ENCODE measurements at places on chromosomes 13 and 19.

DNA sequence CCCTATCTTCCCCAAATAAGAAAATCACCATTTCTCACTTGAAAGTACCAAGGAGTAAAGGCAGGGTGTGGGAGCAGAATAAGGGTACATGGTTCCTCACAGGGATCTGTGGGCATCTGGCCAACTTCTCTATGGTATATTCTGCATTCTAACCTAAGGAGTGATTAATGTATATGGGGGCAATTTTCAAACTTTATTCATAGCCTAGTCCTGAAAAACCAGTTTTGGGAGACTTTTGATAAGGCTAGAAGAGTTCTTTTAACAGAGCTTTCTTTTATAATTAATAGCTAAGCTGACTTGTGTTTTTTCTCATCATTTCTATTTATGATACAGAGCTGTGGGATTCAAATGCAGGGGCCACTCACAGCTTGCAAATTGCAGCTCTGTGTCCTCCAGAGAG is 852 bp downstream of the SCEL start:
- DNase-seq = no peak

- DNase-seq = peak; percentile 22
Measured at GRCh38 chr19:47210689-47211316, 20.2 kb downstream of the BBC3 start.

- no peak for DNase-seq
Measured at GRCh38 chr13:108742701-108743451, 113.5 kb downstream of the MYO16 start.

DNA sequence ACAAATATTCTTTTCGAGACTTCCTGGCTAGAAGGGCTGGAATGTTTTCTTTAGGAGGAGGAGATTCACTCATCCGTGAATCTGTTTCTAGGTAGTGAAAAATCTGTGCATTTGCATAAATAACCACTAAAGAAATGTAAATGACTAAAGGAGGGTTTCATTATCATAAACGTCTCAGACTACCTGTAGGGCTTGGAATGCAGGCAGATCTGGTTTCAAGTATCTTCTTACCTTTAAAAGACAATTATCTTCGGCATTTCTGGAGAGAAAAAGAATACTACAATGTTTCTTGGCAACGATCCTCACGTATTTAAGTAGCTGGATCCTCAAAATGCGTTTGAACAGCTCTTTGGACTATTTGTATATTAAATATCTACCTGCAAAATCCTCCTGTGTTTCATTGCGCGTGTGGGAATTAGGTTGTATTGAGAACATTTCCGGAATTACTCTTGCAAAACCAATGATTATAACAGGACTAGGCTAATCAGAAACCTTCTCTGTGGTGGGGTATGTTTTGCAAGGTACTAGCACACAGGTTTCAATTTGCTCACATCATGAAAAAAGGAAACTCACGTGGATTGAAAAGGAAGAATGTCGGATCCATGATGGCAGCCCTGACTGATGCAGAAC is 291.1 kb upstream of the ARGLU1 start:
- DNase-seq = no peak

DNA sequence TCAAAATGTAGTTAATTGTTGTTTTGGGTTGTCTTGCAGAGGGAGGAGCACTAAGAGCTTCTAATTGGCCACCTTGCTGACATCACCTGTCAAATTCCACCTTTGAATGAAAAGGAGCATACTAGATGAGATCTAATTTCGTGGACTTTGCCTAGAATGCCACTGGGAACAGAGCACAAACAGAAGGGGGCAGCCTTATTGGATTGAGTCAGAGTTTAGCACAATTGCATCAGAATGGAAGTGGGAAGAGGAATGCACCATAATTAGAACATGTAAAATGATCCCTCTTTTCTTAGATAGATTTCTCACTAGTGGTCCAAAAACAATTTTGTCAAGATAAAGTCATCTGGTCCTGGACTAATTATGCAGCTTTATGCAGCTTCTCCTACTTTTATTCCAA is 1552.2 kb downstream of the PCDH9 start:
- DNase-seq = no peak

- DNase-seq = no peak
Measured at GRCh38 chr19:53982611-53983010, 8.8 kb upstream of the CACNG6 start.

DNA sequence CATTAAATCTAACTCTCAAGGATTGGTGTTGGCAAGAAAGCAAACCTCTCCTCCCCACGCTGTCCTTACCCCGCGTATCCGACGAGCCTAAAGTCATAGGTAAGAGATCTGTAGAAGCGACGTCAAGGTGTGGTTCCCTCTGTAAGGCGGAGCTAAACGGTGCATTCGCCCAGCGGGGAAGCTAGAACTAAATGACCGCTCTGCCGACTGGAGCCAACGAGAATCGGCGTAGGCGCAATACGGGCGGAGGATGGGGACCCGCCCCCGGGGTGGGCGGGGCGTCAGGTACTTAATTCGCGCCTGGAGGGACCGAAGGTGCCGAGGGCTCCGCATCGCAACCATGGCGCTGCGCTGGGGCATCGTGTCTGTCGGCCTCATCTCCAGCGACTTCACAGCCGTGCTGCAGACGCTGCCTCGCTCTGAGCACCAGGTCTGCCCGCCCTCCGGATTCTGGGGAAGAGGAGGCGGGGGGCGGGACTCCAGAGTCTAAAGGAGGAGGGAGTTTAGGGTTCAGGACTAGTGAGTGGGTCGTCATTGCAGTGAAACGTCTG is at the start of gene DHDH:
Gene DHDH (plus strand): TSS at position 318 of the 551 bp plus-strand sequence. CDS start 23 bp downstream, at position 341.
- DNase-seq = peak; percentile 90

DNA sequence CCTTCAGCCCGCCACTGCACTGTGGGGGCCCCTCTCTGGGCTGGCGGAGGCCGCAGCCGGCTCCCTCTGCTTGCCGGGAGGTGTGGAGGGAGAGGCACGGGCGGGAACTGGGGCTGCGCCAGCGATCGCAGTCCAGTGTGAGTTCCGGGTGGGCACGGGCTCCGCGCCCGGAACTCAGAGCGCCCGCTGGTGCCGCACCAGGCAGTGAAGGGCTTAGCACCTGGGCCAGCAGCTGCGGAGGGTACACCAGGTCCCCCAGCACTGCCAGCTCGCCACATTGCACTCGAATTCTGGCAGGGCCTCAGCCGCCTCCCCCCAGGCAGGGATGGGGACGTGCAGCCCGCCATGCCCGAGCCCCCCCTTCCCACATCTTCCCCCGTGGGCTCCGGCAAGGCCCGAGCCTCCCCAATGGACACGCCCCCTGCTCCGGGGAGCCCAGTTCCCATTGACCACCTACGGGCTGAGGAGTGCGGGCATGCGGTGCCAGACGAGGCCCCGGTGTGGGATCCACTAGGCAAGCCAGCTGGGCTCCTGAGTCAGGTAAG is 135.9 kb upstream of the RFC3 start:
- no peak for DNase-seq

- DNase-seq = no peak
Measured at GRCh38 chr13:91245288-91245687, 102.2 kb upstream of the MIR17HG start.

DNA sequence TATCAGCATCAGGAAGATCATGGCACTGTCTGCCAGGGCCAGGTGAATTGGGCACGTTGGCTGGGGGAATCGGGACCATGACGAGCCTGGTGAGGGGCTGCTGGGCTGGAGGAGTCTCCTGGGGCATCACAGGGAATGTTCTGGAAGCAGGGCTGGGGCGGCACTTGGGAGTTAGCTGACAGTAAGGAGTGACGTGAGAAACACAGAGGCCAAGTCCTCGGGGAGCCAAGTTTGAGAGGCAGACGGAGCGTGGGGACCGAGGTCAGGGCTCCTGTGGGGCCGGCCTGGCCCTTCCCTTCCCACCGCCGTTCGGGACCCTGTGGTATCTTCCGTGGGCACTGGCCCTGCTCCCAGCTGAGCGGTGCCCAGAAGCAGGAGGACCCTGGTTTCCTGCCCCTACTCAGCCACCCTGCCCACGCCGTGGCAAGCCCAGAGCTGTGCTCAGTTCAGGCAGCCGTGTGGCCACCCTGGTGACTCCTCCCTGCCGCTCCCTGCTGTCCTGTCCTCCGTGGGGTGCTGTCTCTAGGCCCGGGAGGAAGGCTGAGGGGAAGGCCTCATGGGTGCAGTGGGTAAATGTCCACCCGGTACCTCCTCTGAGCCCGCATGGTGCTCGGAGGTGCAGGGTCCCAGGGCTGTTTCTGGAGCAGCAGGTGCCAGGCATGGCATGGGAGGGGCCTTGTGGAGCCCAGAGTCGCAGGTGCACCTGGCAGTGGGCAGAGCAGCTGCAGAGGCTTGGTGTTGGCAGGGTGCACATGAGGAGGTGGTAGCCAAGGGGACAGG is 25.2 kb downstream of the CRTC1 start:
- peak; percentile 71 for DNase-seq

GRCh38 chr19:35519291-35519690 is 5.8 kb upstream of the DMKN start:
- no peak for DNase-seq

GRCh38 chr13:81207231-81207630 is 866.3 kb upstream of the SPRY2 start:
- DNase-seq = no peak

- DNase-seq = no peak
Measured at GRCh38 chr13:28584873-28585381, 74.0 kb upstream of the POMP start.

DNA sequence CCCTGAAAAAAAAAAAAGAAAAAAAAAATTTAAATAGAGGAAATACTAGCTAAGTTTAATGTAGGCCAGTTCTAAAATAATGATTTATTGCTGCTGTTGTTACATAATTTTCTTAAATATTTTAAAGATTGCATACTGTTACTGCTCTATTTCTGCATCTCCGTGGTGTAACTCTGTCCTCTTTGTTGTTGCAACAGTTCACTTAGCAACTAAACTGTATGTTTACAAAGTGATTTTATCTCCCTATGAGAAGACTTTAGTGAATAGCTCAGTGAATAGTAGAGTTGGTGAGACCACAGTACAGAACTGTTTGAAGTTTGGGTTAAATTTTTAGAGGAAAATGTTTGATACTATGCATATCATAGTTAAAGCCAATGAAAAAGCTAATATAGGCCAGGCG is 19.4 kb downstream of the BRCA2 start:
- DNase-seq = no peak

GRCh38 chr19:46356149-46357055 is 9.5 kb downstream of the PPP5C start:
- DNase-seq = no peak

DNA sequence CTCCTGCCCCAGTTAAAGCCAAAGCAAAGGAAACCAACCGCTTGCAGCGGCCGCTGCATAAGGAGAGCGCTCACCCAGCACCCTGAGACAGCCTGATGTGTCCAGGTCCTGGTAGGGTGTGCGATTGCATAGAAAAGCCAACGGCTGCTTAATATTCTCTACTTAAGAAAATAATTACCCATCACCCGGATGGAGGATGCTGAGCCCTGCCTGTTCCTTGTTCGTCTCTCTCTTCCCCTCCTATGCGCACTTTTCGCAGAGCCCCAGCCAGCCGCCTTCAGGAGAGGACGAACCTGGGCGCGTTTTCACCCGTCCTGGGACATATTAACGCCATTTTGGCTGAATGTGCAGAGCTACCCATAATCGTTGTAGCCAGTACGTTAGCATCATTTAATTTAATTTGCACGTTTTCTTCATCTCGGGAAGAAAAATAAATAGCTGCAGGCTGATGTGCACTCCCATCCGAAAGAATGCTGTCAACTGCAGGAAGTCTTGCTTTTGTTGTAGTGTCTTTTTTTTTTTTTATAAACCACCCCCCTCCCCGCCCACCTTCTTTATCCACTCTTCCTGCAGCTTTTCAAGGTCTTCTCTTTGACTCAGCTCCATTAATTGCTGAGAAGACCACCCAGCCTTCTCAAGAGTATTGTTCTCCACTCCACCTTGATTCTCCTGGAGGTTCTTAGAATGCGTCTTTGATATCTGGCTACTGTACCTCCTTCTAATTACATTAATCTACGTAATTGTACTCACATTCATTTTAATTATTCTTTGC is 214.5 kb downstream of the TEX29 start:
- DNase-seq = peak; percentile 29

- DNase-seq = no peak
Measured at GRCh38 chr13:46382224-46382623, 4.8 kb downstream of the RUBCNL start.

All from NCI-H774 (cell line).